ENCODE measurements at places on chromosomes 1 and 21.

- no peak for DNase-seq
Observed at GRCh38 chr1:85180869-85181268, 19.9 kb downstream of the SYDE2 start.

- DNase-seq = no peak
Observed at GRCh38 chr1:40399984-40400704, 26.6 kb downstream of the SMAP2 start.

DNA sequence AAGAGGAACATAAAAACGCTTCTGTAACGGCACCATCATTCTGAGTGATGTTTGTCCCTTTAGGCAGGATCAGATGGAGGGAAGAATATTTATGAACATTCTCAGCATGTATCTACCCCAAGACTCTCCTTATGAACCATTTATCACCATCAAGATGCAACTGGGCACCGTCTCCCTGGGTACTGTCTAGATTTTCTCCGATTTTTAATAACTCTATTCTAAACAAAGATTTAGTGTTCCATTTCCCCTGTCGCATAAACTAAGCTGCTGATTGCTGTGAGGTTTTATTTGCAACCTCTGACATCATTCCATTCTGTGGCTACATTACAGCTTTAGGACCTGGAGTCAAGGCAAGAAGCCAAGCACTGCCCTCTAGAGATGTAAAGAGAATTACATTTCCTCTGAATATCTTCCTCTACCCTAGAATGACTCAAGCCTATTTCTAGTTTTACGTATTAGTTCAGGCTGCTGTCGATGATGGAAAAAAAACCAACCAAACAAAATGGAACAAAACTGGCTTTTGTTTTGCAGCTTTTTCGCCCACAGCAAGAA lies 130.1 kb upstream of the MAP1LC3C start:
- DNase-seq = no peak

- DNase-seq = no peak
Observed at GRCh38 chr1:197249324-197249723, 18.7 kb upstream of the CRB1 start.

DNA sequence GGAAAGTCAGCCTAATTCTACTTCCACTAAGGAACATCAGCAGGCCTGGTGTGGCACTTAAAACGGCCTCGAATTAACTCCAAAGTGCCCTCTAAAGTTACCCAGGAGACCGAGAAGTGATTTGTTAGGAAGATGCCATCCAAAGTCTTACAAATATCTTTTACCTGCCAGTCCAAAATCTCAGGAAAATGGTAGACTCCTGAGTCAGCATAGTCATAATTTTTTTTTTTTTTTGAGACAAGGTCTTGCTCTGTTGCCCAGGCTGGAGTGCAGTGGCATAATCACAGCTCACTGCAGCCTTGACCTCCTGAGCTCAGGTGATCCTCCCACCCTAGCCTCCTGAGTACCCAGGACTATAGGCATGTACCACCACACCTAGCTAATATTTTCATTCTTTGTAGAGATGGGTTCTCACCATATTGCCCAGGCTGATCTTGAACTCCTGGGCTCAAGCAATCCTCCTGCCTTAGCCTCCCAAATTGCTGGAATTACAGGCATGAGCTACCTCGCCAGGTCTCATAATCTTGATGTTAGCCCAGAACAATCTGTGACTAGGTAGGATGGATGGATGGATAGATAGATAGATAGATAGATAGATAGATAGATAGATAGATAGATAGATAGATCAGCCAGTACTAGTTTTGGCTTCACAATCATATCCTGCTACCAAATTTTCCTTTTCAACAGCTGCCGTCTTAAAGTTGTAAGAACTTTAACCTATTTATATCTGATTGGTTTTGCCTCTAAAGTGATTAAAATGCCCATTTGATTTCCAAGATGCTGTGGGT lies 25.3 kb upstream of the PPP2R5A start:
- no peak for DNase-seq

GRCh38 chr1:200922406-200922805 lies 27.7 kb downstream of the INAVA start:
- DNase-seq = no peak

DNA sequence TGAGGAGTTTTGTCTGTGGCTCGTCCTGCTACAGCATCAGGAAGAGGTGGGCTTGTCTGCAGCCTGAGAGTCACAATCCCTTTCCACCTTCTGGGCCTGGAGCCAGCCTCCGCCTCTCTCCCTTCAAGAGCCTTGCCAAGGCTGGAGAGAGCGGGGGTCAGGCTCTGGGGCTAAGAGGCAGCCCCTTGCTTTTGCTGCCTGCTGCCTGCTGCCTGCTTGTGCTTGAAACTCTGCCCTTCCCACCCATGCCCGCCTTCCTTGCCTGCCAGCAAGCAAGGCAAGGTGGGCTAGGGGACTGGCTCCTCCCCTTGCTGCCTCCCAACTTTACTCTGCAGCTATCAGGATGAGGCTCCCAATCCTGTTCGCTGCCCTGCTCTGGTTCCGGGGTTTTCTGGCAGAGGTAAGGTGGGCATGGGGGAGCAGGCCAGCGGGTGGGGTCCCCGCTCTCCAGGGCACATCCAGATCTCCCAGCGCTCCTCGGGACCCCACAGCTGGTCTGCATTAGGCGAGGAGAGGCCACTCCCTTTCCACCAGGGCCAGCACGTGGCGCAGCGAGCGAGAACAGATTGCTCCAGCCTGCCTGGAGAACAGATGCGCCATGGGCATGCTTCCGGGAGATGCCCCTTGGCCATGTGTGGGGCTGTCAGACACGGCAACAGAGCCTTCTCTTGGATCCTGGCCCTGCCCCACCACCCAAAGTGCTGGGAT lies 7.5 kb upstream of the PTPN7 start:
- no peak for DNase-seq

Data from activated CD8-positive, alpha-beta T cell treated with anti-CD3 and anti-CD28 coated beads for 36 hours (primary cell).